ENCODE measurements at places on chromosomes 5 and 9. TPM values are rescaled to one million over a fixed set of nuclear protein-coding genes. Genes with fewer than 3 reads are reported as not detected.

Gene PRELID2
- 12.3 TPM for polyA plus RNA-seq

Gene IL5
- not detected for polyA plus RNA-seq

Gene ZNF366
- 3.3 TPM for polyA plus RNA-seq

Gene PCDHGC4
- polyA plus RNA-seq: 2.3 TPM

Gene IFNA10
- not detected for polyA plus RNA-seq

Gene RORB
- polyA plus RNA-seq: 0.22 TPM

Gene C1QTNF2
- polyA plus RNA-seq: 3.4 TPM

Gene NEUROG1
- polyA plus RNA-seq: not detected

Gene SPATA6L
- polyA plus RNA-seq: 9.3 TPM

Gene FAM151B
- polyA plus RNA-seq: 3.0 TPM

Gene KCNMB1
- polyA plus RNA-seq: 1.1 TPM

Gene IFNA2
- not detected for polyA plus RNA-seq

Gene NUTM2F
- polyA plus RNA-seq: 0.11 TPM

Gene LECT2
- polyA plus RNA-seq: 1.3 TPM

Gene PTGR1
- polyA plus RNA-seq: 102 TPM

Gene TRIM7
- polyA plus RNA-seq: 0.30 TPM

Gene PKD2L2
- 0.43 TPM for polyA plus RNA-seq

Gene GMCL2
- not detected for polyA plus RNA-seq

Gene HNRNPA0
- polyA plus RNA-seq: 73.2 TPM

Gene SARDH
- polyA plus RNA-seq: 13.4 TPM

Gene INSL4
- polyA plus RNA-seq: not detected

Gene CDHR2
- polyA plus RNA-seq: 0.72 TPM

Gene NTRK2
- 1.1 TPM for polyA plus RNA-seq

Measured in left lung (tissue), 14 donors.